ENCODE measurements at places on chromosomes 4 and X.

GRCh38 chr4:31291238-31291637, 571.1 kb downstream of the PCDH7 start:
- no peak overlapping the region for H3K27ac ChIP-seq
- no peaks in the 10 kb centered on the region for H3K4me1 ChIP-seq
- H3K4me3 ChIP-seq, result no peak overlapping the region
- H3K27me3 ChIP-seq, result no peaks in the 10 kb centered on the region
- no peaks in the 10 kb centered on the region for H3K36me3 ChIP-seq
- no peak for DNase-seq

DNA sequence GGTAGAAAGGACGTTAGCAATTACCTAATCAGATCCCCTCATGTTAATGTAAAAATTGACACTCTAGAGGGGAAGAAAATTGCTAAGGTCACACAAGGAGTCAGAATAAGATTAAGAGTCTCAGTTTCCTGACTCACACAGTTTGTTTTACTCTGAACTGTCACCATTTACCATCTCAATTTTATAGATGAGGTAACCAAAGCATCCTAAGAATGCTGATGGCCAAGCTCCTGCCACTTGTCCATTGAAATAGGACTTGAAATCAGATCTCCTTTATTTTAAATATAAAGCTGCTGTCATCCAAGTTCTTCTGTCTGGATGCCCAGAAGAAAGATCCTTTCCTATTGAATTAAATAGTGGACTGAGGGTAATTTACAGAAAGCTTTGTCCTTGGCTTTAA, 114.8 kb upstream of the VAMP7 start:
- no peaks in the 10 kb centered on the region for H3K36me3 ChIP-seq
- no peak overlapping the region for H3K4me3 ChIP-seq
- no peak for DNase-seq
- no peak overlapping the region for H3K27ac ChIP-seq
- H3K4me1 ChIP-seq, result peaks cover 4% of the 10 kb centered on the region
- H3K27me3 ChIP-seq, result no peaks in the 10 kb centered on the region

DNA sequence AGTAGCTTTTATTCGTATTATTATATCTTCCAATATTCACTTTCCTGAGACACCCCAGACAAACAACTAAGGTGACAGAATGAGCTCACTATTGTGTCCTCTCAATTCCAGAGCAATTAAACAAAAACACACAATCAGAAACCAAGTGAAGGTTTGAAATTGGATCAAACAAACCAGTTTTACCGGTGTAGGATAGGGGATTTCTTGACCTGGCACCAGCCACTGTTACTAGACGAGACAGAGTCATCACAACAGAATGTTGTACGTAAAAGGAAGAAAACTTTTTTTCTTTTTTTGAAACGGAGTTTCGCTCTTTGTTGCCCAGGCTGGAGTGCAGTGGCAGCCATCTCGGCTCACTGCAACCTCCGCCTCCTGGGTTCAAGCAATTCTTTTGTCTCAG, 43.7 kb downstream of the LDOC1 start:
- no peaks in the 10 kb centered on the region for H3K4me1 ChIP-seq
- H3K27ac ChIP-seq, result no peak overlapping the region
- DNase-seq, result no peak

- peak overlapping the region; percentile 14 for H3K27ac ChIP-seq
- H3K36me3 ChIP-seq, result no peaks in the 10 kb centered on the region
These were observed 76.6 kb downstream of the SH3KBP1 start for GRCh38 chrX:19810802-19811201.

DNA sequence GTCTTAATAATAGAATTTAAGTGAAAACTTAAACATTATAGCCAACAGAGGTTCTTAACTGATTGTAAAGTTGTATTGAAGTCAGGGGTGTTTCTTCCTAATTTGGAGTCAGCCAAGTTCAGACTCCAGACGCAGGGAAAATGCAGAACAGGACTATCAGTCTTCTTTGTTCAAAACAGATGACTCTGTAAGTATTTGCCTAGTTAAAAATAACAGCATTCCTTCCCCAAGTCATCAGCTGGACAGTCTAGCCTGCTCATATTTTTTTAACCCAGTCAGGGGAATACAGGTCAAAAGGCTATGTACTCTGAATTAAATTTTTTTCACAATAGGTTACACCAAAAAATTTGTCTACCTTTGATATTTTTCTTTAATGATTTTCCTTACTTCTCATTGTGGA, 73.8 kb upstream of the DCLK2 start:
- H3K36me3 ChIP-seq, result no peaks in the 10 kb centered on the region
- H3K4me1 ChIP-seq, result no peaks in the 10 kb centered on the region
- no peaks in the 10 kb centered on the region for H3K27me3 ChIP-seq
- no peak overlapping the region for H3K4me3 ChIP-seq
- DNase-seq, result no peak
- H3K27ac ChIP-seq, result no peak overlapping the region

Data from T-cell (primary cell).